ENCODE measurements at places on chromosomes 6 and 20.
A peak's percentile ranks its signal among the peaks of the same experiment; 100 is the strongest.

DNA sequence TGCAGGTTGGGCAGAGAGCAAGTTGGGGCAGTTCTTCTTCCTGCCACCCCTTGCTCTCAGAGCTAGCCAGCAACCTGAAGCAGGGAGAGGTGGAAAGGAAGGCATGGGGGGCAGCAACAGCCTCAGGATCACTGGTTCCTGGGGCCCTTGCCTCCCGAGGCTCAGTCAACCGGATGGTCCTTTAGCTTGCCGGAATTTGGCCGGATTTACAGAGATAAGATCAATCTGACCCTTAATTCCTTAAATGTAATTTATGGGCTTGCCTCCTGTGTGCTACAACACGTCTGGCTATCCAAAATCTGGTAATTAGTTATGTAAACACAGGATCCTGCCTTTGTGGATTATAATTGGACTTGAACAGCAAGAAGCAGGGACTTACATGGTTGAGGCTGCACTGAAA is 19.5 kb upstream of the TCP11 start:
- DNase-seq = no peak

GRCh38 chr20:51532577-51533191 is 9.8 kb downstream of the NFATC2 start:
- DNase-seq = no peak

GRCh38 chr6:128666405-128666804 is 146.0 kb upstream of the PTPRK start:
- DNase-seq = no peak

- no peak for DNase-seq
These were observed 184.9 kb downstream of the GPX5 start for GRCh38 chr6:28710466-28711191.

GRCh38 chr20:51994751-51995417 is 192.6 kb upstream of the SALL4 start:
- no peak for DNase-seq

GRCh38 chr6:156866220-156867015 is 89.2 kb downstream of the ARID1B start:
- DNase-seq = no peak

DNA sequence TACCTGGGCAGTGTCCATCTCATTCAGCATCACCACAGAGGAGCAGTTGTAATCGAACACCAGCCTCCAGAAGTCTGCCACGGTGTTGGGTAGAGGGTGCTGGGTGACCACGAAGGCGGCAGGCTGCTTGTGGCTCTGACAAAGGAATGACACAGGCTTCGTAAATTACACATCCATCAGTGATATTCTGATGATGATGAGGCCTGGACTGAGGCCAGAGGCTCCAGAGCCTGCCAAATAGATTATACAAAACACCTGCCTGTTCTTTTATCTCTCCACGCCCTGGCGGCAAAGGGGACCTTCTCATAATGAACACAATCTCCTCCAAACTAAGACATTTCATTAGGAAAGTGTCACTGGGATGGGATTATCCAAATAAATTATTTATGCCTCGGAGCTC is 480.2 kb upstream of the CHD6 start:
- DNase-seq = peak; percentile 44

GRCh38 chr6:13177664-13178063 is 150.7 kb downstream of the TBC1D7 start:
- no peak for DNase-seq

DNA sequence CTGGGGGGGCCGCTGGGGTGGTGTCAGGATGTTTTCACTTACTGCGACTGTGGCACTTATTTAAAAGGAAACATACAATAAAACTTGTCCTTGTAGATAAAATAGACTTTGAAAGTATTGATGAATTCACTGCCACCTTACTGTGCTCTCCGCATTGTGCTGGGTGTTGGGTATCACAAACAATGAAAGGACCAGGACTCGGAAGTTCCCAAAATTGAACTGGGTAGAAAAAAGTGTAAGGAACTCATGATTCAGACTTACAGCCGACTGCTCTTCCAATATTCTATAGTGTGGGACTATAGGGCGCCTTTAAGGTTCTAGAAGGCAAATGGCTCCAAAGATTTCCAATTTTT is 32.1 kb upstream of the ID4 start:
- DNase-seq = no peak

DNA sequence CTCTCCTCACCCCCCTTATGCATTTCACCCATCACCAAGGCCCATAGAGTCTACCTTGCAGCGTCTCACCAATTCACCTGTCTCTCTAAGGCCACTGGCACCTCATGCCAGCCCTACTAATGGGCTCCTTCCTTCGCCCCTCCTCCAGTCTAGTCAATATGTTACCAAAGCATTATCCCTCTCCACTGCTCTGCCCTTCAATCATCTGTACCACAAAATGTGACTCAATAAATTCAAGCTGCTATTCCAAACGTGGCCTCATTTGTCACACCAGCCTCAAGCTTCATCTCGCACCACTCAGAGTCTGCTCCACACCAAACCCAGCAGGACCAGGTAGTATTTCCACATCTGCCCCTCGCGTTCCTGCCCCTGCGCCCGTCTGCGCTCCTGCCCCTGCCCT is 21.8 kb upstream of the RPS6KA2 start:
- DNase-seq = no peak

DNA sequence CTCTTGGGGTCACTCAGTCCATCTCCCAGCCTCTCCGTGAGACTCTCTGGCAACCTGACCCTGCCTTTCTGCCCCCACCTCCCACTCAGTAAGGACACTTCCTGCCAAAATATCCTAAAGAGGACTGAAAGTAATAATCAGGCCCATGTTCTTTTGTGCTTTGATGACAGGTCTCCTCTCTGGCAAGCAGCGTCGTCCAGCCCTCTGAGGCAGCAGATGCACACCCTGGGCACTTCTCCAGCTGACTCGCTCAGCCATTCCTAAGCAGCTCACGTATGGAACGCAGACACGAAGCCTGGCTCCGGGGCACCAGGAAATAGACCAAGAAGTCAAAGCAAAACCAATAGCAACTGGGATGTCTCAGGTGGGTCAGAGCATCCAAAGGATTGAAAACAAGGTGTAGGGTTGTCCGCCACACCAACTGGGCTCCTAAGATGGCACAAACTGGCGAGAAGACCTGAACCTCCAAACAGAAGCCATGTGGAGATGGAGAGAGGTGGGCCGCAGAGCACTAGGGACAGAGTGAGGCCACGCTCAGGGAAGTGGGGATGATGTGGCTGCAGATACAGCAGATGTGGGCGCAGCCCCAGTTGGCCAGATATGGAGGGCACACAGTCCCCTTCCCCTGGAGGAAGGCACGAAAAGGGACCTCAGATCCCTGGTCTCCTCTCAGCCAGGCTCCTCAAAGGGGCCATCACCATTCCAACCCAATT is 99.3 kb downstream of the PRND start:
- DNase-seq = peak; percentile 50

DNA sequence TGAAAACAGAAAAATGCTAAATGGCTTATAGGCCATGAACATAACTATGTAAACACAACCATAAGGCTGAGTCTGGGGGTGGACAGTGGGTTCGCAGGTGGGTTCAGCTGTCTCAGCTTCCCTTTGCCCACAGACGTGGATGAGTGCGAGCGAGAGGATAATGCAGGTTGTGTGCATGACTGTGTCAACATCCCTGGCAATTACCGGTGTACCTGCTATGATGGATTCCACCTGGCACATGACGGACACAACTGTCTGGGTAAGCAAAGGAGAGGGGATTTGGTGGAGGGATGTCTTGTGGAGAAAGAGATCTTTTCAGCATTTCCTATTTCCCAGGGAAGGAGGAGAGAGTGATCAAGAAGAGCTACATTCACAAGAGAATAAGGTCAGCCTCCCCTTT is 14.7 kb downstream of the SCUBE3 start:
- DNase-seq = no peak

- no peak for DNase-seq
These were observed 143.5 kb downstream of the FLRT3 start for GRCh38 chr20:14193885-14194284.

DNA sequence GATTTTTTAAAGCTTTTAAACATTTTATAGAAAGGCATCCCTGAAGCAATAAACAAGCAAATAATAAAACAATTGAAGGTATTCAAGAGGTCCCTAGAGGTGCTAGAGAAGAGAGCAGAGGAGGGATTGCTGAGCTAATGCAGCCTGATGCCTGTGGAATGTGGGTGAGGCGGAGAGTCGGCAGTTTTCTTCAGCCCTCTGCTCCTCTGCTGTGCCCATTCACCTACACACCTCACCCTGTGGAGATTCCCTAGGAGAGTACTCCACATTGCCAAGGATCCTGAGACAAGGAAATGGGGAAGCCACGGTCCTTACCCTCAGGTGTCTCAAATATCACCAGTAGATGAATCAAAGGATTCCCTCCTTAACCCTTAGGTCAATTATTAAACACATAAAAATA is 199.8 kb upstream of the POU3F2 start:
- no peak for DNase-seq

GRCh38 chr20:38962928-38963401 is 821 bp downstream of the DHX35 start:
- no peak for DNase-seq

DNA sequence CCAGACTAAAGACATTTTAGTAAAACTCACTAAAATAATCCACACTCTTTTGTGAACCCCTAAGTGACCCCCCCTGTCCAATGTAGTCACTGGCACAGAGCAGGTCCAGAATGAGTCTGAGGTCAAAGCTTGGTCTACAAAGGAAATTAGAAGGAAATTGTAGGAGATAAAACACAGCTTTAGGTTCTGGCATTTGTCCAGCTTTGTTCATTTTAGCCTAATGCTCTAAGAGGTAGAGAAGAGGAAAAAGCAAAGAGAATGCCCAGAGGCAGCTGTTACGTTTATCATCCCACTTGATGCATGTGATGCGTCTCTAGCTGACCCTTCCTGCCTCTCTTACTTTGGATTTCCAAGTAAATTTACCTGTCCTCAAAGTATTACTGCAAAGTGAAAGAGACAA is 62.5 kb downstream of the CNKSR3 start:
- DNase-seq = no peak

- DNase-seq = no peak
These were observed 169.0 kb downstream of the SMOC2 start for GRCh38 chr6:168609914-168610490.

DNA sequence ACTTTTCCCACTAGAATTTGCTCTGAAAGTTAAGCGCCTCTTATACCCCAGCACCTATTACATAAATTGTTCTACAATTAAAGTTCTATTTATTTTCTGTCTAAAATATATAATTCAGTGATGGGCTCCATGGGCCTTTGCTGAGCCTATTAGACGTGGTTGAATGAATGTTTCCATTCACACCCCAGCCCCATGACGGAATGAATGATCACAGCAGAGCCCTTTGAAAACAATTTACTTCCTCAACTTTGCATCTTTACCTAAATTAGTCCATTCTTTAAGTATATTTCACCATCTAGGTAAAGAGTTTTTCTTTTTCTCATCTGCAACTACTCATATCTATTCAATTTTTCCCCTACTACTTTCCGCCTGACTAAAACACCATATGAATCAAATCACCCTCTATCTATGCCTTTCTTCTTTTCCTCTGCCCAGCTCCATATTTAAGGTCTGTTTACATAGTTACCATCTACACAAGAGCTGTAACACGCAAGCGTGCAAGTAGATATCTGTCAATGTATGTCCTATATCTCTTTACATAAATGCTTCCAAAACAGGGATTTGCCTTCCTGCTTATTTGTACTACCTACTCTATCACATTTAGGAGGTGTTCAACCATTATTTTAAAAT is 69.7 kb downstream of the ECT2L start:
- no peak for DNase-seq
